ENCODE measurements at places on chromosomes 12 and 14. TPM values are rescaled to one million over a fixed set of nuclear protein-coding genes. Genes with fewer than 3 reads are reported as not detected.

MAP4K5 gene
- 58.9 TPM for total RNA-seq

CLEC4D gene
- not detected for total RNA-seq

KRT74 gene
- total RNA-seq = not detected

CATSPERB gene
- total RNA-seq = not detected

C12orf56 gene
- not detected for total RNA-seq

STAC3 gene
- total RNA-seq = 7.0 TPM

STYK1 gene
- total RNA-seq = 0.77 TPM

HAL gene
- 0.39 TPM for total RNA-seq

HOXC6 gene
- 20.8 TPM for total RNA-seq

FITM1 gene
- total RNA-seq = not detected

KRT73 gene
- not detected for total RNA-seq

IAPP gene
- not detected for total RNA-seq

PLA2G1B gene
- not detected for total RNA-seq
